Adipose tissue (tissue), 3 donors: ENCODE measurements at places on chromosomes 1 and 21. TPM values are rescaled to one million over a fixed set of nuclear protein-coding genes. Genes with fewer than 3 reads are reported as not detected.

Gene GREM2
- polyA plus RNA-seq: 1.1 TPM

Gene TMEM82
- polyA plus RNA-seq: not detected

Gene CRNN
- polyA plus RNA-seq: 0.36 TPM

Gene S100A14
- 12.9 TPM for polyA plus RNA-seq

Gene AMY1C
- not detected for polyA plus RNA-seq

Gene OPRD1
- 0.01 TPM for polyA plus RNA-seq

Gene ATF6
- 4.4 TPM for polyA plus RNA-seq

Gene PEAR1
- polyA plus RNA-seq: 3.3 TPM

Gene AHCTF1
- 13.1 TPM for polyA plus RNA-seq

Gene HCN3
- polyA plus RNA-seq: 1.0 TPM

Gene TRIM46
- polyA plus RNA-seq: 0.45 TPM

Gene ITGB2
- polyA plus RNA-seq: 32.5 TPM

Gene TNNI3K
- polyA plus RNA-seq: 0.70 TPM
